ENCODE measurements at places on chromosomes 4 and X. TPM values are rescaled to one million over a fixed set of nuclear protein-coding genes. Genes with fewer than 3 reads are reported as not detected.

GRCh38 chr4:5893004-5893580, at the start of gene CRMP1:
Gene CRMP1, minus strand, starts transcription at chr4:5893086. Its CDS starts 117 bp downstream, at chr4:5892969.
- DNase-seq: no peak

DNA sequence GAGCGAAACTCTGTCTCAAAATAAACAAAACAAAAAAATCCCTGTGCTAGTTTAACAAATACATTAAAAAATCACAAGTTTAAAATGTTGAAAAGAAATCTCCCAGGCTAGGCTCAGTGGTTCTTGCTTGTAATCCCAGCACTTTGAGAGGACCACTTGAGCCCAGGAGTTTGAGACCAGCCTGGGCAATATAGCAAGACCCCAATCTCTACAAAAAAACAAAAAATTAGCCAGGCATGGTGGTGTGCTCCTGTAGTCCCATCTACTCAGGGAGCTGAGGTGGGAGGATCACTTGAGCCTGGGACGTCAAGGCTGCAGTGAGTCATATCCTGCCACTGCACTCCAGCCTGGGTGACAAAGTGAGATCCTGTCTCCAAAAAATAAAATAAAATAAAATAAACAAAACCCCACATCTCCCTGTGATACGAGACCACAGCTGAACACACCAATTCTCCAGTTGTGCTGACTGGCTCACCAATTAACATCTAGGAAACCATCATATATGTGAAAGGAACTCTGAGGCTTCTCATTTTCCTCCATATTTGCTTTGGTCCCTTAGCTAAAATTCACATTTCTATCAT, 7.3 kb downstream of the RPS4X start:
- no peak for DNase-seq

DNA sequence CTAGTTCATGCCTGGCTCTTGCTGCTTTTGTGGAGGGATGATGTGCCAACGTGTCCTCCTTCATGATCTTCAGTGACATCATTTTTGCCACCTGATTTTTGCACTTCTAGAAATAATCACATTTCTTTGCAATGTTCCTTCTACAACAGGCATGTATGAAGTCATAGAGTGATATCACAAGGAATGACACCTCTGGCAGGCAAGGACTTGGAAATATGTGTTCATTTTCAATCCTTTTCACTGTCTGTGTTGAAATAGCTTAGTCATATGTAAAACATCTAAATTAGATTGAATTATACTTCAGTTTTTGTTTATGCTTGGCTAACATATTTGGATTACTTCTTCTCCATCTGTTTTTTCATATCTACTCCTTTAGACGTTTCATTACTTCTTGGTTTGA, 221.2 kb upstream of the STK26 start:
- no peak for DNase-seq

Gene FANCB
- total RNA-seq: 0.32 TPM

Gene SSX4
- not detected for total RNA-seq

Gene MAGEA4
- total RNA-seq: not detected

Gene MAGEB2
- total RNA-seq: not detected

DNA sequence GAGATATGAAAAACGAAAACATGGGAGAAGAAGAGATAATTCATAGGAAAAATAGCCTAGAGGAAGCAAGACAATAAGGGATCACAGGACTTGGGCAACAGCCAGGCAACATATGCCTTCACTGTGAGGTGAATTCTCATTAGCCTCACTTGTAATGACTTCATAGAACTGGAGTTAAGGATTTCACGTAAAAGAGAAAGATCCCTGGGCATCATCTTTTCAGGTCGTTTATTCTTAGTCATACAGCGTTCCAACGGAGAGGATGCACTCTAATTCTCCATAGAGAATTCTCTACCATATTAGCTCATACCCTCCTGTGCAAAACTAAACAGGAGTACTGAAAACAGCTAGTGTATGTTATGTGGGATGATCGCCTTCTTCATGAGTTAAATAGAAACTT, 1.4 kb downstream of the PRKG2 start:
- no peak for DNase-seq

Gene LEF1
- 0.28 TPM for total RNA-seq

- no peak for DNase-seq
Observed at GRCh38 chr4:121693450-121693849, 3.3 kb downstream of the ANXA5 start.

GRCh38 chr4:24809815-24810405, 14.5 kb downstream of the SOD3 start:
- no peak for DNase-seq

Gene PCDH18
- total RNA-seq: 4.8 TPM

- DNase-seq: no peak
Observed at GRCh38 chr4:96708766-96709165, 868.9 kb downstream of the PDHA2 start.

Gene NHS
- total RNA-seq: 0.47 TPM

DNA sequence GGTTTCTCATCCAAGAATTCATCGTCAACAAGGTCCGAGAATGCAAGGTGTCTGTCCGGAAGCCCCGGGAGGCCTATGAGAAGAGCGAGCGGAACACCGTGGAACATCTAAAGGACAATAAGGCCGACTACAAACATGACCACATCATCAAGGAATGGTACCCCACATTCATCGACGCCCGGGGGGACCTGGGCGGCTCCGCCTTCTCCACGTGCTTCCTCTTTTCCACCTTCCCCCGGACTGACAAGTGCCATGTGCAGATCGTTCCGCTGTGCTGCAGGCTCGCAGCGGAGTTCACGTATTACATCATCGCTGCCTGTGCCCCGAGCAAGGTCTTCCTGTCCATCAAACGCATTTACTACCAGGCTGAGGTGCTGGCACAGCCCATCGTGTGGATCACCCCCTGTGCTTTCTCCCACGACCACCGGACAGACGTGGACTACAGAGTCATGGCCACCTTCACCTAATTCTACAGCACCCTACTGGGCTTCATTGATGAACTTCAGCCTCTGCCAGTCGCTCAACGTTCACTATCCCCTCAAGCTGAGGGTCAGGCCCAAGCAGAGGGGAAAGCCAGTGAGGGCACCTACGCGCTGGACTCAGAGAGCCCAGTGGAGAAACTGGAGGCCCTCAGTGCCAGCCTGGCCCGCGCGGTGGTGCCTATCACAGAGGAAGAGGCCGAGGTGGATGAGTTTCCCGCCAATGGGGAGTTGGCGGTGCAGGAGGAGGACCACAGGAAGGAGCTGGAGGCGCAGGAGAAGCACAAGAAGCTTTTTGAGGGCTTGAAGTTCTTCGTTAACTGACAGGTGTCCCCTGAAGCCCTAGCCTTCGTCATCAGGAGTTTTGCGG, 125.9 kb upstream of the PABPC4L start:
- no peak for DNase-seq

- no peak for DNase-seq
Observed at GRCh38 chr4:66681962-66682361, 863.3 kb downstream of the CENPC start.

GRCh38 chrX:67503453-67503852, 40.4 kb upstream of the AR start:
- DNase-seq: no peak

GRCh38 chrX:150143721-150144440, 205.6 kb upstream of the EOLA2 start:
- DNase-seq: no peak

DNA sequence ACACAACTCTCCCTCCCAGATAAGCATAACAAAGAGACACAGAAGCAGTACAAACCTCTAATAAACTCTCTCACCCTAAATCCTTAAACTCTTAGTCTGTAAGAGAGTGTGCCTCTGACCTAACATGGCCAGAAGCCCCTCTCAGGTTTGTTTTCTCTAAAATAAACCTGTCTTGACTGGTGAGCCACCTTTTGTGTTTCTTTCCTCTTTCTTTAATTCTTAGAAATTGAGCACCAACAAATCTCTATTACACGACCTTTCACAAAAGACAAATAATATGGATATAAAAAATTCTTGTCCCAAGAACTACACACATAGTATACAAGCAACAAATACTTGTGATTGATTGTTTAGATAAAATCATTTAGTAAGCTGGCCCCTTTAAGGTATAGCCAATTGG, 573.7 kb downstream of the EPHA5 start:
- no peak for DNase-seq

GRCh38 chrX:70509078-70509477, 64.4 kb downstream of the DLG3 start:
- no peak for DNase-seq

DNA sequence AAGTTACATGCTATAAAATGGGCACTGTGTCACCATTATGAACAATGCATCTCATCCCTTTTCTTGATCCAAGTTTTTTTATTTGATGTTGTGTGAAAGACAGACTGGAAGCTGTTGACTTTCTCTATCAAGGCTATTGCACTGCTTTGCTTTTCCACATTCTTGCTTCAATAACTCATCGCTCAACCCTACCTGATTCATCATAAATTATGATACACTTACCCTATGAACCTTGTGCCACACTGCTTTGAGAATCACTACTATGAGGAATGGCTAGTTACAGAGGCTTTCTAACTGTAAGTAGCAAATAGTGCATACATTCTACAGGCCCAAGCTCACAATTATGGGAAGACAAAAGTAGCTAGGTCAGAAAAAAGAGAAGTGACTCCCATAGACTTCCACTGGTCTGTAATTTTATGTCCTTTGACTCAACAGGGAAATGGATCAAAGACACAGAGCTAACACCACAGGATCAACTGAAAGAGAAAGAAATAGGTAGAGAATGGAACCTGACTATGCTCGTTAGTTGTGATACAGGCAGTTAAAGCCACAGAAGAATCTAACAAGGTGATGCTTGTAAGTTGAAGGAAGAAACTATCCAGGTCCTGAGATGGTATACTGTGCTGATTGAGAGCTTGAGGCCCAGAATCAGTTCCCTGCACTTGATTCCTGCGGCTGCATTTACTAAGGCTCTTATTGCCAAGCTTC, 163.5 kb downstream of the PPP3CA start:
- DNase-seq: no peak

DNA sequence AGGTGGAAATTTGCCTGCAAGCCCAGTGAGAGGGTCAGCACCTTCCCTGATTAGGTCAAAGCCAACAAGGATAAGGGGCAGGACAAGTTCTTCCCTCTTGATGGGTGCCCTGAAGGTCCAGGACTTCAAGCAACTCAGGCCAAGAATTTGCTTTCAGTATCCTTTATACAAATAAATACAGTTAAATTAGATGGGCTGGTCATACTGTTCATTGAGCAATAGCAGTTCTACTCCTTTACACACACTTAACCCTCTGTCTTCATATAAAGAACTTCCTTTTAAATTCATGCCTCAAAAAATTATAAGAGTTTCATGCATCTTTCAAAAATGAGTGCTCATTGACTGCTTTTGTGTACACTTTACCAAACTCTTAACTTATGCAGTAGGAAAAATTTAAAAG, 392.0 kb downstream of the SPRY1 start:
- no peak for DNase-seq

DNA sequence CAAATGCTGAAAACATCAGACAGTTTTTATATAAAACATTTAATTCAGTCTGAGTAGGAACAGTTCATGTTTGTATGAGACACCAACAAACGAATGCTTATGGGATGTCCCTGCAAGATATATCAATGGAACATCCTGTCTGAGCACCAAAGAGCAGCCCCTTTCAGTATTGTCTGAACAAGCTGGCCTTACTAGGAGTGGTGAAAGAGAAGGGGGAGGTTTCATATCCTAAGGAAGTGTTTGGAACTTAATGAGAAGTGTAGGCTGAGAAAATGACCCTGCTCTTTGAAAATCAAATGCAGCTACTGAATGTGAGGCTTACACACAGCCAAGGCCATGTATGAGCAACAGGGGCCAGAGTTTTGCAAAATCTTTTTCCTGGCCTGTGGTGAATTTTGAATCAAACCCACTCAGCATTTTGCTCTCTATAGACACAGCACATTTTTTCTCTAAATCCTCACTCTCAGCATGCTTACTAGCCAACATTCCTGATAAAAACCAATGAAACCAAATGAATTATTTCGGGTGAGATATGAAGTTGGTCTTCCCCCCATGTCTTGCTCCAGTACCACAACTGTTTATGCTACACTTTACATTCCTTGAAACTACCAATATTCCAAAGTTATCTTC, 119.4 kb downstream of the LUZP4 start:
- no peak for DNase-seq

All from pancreas (tissue), 10 donors.